DMS79 (cell line): ENCODE measurements at places on chromosomes 5 and 9.

DNA sequence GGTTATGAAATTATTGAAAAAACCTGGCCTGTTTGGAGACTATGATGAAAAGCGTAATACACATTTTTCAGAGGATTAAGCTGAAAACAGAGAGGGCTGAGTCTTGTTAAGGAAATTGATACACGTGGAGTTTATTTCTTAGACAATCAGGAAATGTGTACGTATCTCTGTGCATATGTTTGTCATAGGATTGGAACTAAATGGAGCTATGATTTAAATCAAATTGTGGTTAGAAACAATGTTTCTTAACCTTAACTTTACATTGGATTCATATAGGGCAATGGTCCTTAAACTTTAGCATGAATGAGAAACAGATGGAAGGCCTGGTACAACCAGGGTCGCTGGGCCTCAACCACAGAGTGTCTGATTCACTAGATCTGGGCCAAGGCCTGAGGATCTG, 451.6 kb downstream of the CDH18 start:
- DNase-seq, result no peak

DNA sequence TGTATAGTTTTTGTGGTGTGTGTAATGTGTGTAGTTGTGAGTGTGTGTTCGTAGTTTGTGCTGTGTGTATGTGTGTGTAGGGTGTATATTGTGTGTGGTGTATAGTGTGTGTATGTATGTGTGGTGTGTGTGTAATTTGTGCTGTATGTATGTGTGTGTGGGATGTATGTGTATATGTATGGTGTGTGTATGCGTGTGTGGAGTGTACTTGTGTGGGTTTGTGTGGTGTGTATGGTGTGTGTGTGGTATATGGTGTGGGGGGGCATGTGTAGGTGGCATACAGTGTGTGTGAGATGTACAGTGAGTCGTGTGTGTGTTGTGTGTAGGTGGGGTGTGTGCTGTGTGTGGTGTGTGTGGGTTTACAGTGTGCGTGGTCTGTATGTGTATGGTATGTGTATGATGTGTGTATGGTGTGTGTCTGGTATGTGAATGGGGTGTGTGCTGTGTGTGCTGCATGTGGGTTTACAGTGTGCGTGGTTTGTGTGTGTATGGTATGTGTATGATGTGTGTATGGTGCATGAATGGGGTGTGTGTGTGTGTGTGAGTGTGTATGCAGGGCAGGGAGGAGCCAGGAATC, 125.2 kb downstream of the GADD45G start:
- DNase-seq, result no peak

- DNase-seq, result no peak
These were observed 41.6 kb downstream of the PDZD2 start for GRCh38 chr5:31680528-31680927.

GRCh38 chr9:93473411-93473810, 20.0 kb upstream of the FAM120AOS start:
- no peak for DNase-seq

- no peak for DNase-seq
These were observed 8.6 kb downstream of the BHMT start for GRCh38 chr5:79120221-79120620.

GRCh38 chr5:127700237-127700766, 2.9 kb upstream of the CCDC192 start:
- no peak for DNase-seq

DNA sequence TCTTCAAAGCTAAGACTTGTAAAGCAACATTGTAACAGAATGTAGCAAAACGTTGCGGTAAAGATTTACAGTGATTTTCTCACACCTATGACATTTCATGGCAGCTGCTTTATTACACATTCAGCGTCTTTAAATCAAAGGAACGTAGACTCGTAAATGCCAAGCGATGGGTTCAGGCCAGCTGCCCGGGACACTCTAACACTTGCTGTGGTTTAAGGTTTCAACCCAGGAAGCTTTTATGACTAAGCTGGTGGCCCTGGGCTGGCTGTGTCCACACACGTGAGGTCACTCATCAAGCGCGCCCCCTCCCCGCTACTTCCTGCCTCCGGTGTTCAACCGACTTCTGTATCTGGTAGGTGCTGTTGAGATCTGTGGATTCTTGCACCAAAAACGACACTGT, 2.5 kb downstream of the SLC6A18 start:
- DNase-seq, result peak; percentile 78

DNA sequence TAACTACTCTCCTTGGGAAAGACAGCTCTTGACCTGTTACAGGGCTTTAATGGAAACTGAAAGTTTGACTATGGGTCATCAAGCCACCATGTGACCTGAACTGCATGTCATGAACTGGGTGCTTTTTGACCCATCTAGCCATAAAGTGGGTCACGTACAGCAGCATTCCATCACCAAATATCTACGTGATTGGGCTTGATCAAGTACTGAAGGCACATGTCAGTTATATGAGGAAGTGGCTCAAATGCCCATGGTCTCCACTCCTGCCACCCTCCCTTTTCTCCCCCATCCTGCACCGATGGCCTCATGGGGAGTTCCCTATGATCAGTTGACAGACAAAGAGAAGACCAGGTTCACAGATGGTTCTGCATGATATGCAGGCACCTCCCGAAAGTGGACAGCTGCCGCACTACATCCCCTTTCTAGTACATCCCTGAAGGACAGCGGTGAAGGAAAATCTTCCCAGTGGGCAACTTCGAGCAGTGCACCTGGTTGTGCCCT, 7.3 kb upstream of the FCN1 start:
- no peak for DNase-seq

GRCh38 chr5:997001-997474, 11.6 kb upstream of the NKD2 start:
- DNase-seq, result no peak

DNA sequence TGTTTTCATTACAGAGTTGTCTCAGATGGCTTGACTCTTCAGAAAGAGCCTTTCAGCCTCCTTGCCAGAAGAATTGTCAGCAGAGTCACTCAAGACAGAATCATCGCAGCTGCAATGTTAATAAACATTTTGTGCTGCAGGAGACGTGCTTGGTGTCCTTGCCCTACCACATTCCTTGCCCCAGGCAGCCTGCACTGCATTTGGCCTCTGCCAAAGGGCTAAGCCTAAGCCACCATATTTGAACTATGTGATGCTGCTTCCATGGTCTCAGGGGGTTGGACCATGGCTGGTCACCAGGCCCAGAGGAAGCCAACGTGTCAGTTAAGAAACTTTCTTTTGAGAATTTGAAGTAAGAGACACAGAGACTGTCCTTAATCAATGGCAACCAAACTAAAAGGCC, 145.4 kb downstream of the ACTL7B start:
- no peak for DNase-seq

DNA sequence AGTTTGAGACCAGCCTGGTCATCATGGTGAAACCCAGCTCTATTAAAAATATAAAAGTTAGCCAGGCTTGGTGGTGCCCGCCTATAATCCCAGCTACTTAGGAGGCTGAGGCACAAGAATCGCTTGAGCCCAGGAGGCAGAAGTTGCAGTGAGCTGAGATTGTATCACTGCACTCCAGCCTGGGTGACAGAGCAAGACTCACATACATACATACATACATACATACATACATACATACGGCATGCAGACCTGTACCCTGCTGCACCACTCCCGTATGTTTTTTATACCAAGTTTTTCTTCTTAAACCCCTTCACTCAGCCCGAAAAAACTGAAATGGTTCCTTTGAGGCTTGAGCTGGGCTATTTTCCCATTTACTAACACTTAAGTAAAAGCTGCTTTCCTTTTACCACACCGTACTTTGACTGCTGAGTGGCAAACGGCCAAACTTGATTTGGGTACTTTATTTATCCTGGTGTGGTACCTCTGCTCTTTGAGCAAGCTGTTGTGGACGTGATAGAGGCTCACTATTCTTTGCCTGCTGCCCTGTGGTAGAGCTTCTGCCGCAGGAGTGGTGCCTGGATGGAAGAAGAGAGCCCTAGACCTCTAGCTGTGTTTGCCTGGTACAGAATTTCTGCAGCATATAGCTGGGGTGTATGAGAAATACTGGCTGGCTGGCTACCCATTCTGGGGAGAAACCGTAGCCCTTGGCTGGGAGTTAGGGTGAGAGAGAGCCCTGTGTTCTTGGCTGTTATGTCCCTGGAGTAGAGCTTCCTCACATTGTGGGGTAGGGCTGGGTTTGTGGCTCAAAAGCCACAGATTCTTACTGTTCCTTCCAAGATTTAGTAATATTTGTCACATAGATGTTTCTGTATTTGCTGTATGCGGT, 19.4 kb downstream of the IPO11 start:
- no peak for DNase-seq

GRCh38 chr5:143696921-143697320, 115.0 kb upstream of the HMHB1 start:
- DNase-seq, result no peak

DNA sequence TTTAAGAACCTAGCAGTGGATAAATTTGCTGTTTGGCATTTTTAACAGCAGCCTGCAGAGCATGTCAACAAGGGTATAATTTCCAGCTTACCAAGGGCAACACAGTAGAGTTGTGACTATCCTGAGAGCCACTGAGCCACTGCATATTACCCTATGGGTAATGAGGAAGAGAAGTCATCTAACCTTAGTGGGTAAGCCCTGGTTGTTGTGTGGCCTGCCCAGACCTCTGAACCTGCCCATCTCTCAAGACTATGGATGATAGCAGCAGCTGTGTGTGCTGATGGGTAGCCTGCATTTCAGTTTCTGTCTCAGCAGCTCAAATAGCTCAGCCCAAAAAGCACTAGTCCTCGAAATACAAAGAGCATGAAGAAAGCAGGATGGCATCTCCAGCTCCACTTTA, 56.1 kb upstream of the PIP5K1B start:
- DNase-seq, result no peak

- DNase-seq, result no peak
These were observed 113.4 kb upstream of the CNTLN start for GRCh38 chr9:17021387-17021970.

DNA sequence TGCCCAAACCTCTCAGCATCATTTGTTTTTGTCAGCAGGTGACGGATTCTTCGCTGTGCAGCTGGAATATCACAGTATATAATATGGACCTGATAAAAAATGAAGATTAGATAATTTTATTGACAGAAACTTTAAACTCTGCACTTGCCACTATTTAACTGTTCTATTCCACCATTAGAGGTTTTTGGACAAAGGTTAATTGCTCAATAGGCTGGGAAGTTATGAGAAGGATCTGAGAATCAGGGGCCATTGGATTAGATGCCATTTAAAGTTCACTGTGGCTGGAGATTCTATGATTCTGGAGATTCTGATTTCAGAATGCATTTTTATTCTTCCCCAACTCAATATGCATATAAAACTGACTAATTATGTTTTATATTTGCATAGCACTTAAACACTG, 59.8 kb upstream of the ANXA1 start:
- no peak for DNase-seq

DNA sequence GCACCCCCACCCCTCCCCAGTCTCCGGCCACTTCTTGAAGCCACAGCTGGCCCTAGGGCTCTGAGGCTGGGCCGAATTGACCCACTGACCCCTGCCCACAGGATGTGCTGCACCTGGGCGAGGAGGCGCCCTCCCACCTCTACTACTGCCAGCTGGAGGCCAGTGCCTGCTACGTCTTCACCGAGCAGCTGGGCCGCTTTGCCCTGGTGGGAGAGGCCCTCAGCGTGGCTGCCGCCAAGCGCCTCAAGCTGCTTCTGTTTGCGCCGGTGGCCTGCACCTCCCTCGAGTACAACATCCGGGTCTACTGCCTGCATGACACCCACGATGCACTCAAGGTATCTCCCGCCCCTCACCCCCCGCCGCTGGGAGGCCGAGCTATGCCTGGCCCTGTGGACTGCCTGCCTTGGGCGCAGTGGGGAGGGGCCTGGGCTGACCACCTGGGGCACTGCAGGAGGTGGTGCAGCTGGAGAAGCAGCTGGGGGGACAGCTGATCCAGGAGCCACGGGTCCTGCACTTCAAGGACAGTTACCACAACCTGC, 21.3 kb downstream of the HK3 start:
- DNase-seq, result no peak

DNA sequence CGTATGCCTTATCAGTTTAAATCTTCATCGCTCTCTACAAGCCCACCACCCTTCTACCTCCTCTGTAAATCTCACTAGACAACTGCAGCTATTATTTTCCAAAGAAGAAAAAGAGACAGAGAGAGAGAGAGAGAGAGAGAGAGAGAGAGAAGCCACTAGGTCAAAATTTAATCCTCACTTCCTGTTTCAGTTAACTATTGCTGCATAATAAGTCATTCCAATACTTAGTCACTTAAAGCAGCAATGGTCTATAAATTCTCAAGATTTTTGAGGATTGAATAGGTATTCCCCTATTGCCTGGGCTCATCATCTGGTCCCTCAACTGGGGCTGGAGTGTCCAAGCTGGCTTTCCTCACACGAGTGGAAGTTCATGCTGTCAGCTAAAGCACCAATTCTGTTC, 68.8 kb downstream of the ITGA1 start:
- DNase-seq, result no peak

GRCh38 chr5:141508798-141509611, 20.1 kb downstream of the PCDHGC5 start:
- DNase-seq, result no peak

- no peak for DNase-seq
These were observed 85.1 kb downstream of the FGF1 start for GRCh38 chr5:142600611-142601358.

GRCh38 chr9:84212246-84212645, 128.3 kb downstream of the SLC28A3 start:
- no peak for DNase-seq

GRCh38 chr9:128702445-128702948, at the start of gene PKN3:
TSS of gene PKN3 (plus strand) at chr9:128702503. CDS start at chr9:128702916, 413 bp downstream.
- DNase-seq, result peak; percentile 75

DNA sequence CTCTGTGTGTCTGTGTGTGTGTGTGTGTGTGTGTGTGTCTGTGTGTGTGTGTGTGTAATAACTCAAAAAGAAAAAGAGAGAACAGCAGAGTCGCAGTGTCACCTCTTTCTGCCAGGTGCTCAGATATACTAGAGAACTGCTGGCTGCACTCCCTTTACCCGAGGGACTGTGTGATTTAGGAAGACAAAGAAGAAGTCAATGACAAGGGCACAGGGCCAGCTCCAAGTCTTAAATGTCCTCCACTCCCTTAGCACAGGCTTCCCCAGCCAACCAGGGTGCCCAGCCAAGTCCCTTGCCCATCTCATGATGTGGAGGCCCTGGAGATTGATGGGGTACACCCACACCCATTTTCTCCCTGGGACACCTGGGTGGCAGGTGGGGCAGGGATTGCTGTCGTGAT, 8.7 kb downstream of the CCNJL start:
- no peak for DNase-seq

- no peak for DNase-seq
These were observed 321.4 kb downstream of the MSX2 start for GRCh38 chr5:175045820-175046219.
